ENCODE measurements at places on chromosomes 13 and 19.

DNA sequence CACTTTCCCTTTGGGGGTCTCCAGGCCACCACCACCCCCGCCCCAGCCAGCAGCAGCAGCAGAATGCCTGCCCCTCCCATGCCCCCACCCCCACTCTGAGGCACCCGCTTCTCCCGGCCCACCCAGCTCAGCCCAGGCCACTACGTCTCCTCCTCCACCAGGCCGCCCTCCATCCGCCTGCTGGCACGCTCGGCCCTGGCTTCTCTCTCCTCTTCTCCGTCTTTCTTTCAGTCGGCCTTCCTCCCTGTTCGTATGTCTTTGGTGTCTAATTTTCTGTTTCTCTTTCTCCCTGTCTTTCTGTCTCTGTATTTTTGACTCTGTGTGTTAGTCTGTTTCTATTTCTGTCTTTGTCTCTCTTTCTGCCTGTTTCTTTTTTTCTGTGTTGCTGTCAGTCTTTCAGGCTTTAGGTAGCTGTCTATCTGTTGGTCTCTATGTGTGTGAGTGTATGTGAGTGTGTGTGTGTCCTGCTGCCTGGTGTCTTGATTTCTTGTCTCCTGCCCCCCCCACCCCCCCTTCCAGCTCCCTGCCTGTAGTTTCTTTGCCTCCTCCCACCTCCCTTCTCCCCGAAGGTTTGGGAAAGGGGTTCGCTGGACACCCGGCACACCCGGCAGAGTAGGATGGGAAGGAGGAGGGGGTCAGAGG, at the start of gene LGI4:
Gene LGI4, minus strand, starts transcription at position 459 of the 642 bp plus-strand sequence. Its CDS starts 379 bp downstream, at position 80.
- no peak for DNase-seq

DNA sequence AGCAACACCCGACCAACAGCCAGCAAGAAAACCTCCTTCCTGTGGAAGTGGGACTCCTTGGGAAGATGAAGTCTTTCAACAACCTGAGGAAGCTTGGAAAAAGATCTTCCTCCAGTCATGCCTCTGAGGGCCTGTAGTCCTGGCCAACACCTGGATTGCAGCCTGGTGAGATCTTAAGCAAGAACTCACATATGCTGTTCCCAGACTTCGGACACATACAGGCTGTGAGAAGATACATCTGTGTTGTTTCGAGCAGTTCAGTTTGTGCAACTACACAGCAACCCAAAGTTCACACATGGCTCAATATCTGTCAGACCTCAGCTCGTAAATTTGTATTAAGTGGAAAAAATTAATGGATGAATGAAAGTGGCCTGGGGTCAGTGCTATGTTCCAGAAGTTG, 65.1 kb upstream of the UBAC2 start:
- no peak for DNase-seq

DNA sequence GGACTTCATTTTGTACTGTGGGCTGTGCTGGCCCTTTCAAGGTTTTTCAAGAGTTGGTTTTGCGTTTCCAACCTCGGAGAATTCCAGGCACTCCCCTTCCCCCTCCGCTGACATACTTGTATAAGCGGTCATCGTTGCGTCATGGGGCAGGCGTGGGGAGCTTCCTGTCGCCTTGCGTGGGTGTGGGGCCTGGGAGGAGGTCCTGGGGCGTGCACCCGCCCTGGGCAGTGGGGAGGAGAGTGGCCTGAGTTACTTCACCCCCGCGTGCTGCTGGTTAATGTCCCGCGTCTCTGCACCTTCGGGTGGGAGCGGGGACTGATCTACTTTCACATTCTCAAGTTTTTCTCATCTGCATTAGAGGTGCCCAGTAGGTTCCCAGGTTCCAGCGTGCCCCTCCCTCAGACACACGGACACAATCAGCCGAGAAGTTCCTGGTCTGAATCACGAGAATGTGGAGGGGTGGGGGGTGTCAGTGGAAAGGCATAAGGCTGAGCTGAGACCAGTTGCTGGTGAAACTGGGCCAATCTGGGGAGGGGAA, 4.1 kb downstream of the IER2 start:
- DNase-seq, result peak; percentile 44

DNA sequence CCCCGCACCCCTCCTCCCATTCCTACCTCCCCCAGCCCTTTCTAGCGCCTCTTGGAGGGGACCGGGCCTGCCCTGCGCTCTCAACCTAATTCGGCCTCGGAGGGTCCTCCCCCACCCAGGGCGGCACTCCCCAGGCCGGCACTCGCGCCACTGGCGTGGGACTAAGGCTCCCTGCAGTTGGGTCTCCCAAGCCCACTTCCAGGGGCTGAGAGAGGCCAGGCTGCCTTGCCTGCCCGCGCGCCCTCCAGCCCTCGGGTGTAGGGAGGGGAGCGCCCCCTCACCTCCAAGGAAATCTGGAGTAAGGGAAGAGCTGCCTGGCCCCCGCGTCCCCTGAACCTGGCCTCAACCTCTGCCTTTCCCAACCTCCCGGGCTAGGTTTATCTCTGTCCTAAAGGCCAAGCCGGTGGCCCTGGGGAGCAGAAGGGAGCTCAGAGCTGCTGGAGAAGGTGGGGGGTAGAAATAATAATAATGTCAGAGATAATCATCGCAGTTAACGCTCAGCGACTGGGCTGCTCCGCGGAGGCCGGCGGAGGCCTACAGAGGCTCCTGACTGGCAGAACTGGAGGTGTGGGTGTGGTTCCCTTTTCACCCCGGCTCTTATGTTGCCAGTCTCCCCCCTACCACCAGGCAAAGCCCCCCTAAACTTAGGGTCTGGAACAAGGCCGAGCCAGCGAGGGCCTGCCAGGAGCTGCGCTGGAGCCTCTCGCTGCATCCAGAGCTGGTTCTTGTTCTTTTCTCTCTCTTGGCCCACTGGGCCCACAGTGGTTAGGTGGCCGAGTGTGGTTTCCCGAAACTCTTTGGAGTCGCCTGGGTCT, 9.6 kb downstream of the ZIC2 start:
- no peak for DNase-seq

GRCh38 chr19:23482829-23483228, 87.6 kb upstream of the ZNF91 start:
- no peak for DNase-seq

DNA sequence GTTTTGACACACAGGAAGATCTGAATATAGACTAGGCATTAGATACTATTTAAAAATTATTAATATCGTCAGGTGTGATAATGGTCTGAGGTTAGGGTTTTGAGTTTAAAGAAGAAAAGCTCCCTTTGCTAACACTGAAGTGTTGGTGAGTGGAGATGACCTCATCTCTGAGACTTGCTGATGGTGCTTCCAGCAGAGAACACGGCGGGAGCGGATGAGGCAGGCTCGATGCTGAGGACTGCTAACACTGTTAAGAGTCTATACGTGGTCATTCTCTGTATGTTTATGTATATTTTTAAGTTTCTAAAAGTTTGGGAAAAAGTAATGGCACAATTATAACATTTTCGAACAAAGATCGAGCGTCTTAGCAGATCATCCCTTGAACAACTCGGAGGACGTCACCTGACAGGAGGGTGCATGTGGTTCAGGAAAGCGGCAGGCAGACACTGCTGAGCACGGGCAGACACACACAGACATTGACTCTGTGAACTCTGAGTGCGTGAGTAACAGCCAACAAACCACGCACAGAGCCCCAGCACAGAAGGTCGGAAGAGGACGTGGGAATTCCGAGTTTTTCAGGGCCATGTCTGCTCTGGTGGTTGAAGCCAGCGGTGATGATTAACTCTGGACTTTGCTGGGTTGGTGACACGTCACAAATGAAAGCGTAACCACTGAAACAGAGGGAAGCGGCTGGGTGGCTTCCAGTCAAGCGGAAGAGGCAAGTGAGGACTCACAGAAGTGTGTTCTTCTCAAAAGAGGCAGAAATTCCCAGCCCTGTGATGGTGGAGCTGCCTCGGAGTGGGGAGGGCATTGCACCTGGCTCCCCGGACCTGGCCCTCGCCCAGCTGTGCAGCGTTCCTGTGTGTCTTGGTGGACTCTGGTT, 91.9 kb upstream of the TEX29 start:
- DNase-seq, result no peak

GRCh38 chr13:43387880-43388279, 364.5 kb downstream of the DNAJC15 start:
- no peak for DNase-seq

- no peak for DNase-seq
These were observed 3.6 kb upstream of the PLK5 start for GRCh38 chr19:1520203-1520780.

- DNase-seq, result no peak
These were observed 30.5 kb upstream of the MATK start for GRCh38 chr19:3816566-3817218.

DNA sequence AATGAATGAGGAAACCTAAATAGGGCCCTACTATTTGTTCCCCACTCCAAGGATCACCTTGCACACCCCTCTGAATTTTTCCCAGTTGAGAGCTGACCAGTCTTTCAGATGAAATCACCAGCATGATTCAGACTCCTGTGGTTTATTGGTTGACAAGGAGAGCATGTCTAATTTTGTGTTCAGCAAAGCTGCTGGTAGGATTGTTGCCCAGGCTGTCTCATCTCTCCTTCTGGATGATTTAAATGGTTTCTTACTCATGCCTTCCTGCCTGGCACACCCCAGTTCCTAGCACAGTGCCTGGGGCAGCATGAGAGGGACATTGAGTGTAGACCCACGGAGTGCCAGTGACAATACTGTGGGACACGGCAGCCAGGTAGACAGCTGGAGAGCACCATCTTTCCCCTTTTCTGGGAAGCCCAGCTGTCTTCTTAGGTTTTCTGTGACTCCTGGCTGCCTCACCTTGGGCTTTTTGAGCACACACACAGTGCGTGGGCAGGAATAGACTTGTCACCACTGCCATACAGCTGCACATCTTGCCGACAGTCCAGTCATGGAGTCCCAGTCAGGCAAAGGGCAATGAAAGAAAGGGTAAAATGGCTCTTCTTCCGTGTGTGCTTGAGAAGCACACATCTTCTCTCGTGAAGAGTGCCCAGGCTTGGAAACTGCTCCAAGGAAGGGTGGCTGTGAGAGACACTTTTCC, 12.3 kb downstream of the FGF9 start:
- no peak for DNase-seq

GRCh38 chr19:51830274-51830673, 35.3 kb downstream of the FPR3 start:
- DNase-seq, result no peak

DNA sequence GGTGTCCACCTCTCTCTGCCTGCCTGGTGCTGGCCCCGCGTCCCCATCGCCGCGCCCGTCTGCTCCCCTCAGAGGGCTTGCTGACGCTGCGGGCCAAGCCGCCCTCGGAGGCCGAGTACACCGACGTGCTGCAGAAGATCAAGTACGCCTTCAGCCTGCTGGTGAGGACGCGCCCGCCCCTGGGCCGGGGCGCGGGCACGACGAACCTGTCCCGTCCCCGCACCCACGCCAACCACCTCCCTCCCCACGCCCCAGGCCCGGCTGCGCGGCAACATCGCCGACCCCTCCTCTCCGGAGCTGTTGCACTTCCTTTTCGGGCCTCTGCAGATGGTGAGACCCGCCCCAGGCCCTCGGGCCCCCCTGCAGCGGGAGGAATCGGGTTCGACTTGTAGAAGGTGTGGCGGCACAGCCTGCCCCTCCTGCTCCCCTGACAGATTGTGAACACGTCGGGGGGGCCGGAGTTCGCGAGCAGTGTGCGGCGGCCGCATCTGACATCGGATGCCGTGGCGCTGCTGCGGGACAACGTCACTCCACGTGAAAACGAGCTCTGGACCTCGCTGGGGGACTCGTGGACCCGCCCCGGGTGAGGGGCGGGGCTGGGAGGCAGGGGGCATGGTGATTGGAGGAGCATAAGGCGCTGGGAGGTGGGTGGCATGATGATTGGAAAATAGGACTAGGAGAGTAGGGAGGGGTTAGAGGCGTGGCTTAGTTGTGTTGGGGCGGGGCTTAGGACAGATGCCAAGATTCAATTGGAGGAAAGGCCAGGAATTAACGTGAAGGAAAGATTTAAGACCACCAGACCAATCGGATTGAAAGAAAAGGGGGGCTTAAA, 6.6 kb downstream of the EPS8L1 start:
- peak; percentile 28 for DNase-seq
